ENCODE measurements at places on chromosomes 16 and 17. TPM values are rescaled to one million over a fixed set of nuclear protein-coding genes. Genes with fewer than 3 reads are reported as not detected.

The SPN gene
- total RNA-seq = 0.81 TPM

The TEX19 gene
- total RNA-seq = not detected

The MIEF2 gene
- 8.7 TPM for total RNA-seq

- peak; percentile 93 for DNase-seq
These were observed 2.9 kb downstream of the SLC16A3 start for GRCh38 chr17:82231562-82232321.

GRCh38 chr16:56013962-56014552 is 138.9 kb upstream of the CES5A start:
- DNase-seq = no peak

DNA sequence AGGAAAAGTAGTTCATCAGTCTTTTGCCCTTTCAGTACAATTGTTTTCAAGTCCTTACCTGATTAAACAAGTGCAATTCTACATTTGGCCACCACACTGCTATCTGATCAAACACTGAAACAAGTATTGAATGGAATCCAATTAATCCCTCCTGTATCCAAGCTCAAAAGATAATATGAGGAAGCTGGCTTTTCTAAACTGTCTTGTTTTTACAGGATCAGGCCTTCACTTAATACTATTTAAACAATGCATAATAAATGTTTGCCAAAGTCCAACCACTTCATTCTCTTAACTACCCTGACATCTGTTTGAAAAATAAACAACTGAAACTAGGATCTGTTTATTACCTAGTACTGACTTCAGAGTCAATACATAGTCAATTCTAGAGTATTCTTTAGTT is 131.6 kb downstream of the MRTFB start:
- DNase-seq = no peak

DNA sequence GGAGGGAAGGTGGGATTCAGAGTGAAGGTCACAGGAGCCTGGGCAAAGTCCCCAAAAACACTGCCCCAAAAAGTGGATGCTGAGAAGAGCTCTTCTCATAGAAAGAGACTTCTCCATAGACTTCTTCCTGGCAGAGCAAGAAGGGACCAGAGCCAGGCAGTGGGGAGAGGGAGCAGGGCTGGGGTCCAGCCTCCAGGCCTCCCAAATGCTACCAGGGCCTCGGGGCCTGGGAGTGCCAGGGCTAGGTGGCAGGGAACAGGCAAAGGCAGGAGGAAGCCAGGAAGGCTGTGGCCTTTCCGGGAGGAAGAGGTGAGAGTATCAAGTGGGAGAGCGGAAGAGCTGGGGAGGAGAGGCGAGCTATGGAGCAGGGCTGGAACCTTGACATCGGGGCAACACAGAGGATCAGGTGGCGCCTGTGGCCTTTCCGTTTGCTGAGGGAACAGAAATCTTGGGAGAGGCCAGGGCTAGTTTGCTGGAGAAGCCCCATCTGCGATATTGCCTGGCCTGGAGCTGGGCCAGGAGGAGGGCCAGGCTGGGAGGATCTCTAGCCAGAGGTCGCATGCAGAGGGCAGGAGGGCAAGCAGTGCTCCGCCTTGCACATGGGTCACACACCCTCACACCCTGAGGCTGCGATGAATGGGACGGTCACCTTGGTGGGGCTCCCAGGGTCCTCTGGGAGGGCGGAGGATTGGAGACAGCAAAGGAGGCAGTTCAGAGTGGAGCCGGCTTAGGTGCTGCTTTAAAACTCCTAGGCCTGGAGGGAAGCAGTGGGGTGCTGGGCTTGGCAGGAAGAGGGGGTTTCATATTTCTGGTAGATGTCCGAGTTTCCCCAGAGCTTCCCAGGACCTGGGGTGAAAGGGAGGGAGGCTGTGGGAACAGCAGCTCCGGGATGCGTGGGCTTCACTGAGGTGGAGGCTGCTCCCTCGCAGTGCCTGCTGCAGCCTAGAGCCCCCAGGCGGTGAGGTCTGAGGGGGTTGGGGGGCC is 3.4 kb downstream of the SLC16A5 start:
- no peak for DNase-seq
